ENCODE measurements at places on chromosomes 12 and 14. TPM values are rescaled to one million over a fixed set of nuclear protein-coding genes. Genes with fewer than 3 reads are reported as not detected.

GRCh38 chr12:117000316-117000715 is 89.6 kb downstream of the FBXW8 start:
- DNase-seq: no peak

GRCh38 chr12:42603246-42603990 is 13.9 kb upstream of the PRICKLE1 start:
- DNase-seq: no peak

DNA sequence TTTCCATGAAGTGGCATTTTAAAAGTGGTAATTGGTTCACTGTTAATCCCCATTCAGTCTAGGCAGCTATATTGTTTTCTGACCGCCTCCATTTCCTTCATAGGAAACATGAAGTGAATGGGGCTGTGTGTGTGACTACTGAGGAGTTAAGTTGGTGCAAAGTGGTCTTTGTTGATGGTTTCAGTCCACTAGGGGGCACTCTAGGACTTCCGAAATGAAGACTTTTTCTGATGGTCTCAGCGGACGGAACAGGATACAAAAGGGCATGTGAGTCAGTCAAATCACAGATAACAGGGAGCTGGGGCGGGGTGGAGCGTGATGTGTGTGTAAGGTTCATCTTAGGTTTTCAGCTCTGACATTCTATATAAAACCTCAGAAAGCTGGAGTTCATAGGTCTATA is 240.1 kb upstream of the OR4E1 start:
- DNase-seq: peak; percentile 31

DNA sequence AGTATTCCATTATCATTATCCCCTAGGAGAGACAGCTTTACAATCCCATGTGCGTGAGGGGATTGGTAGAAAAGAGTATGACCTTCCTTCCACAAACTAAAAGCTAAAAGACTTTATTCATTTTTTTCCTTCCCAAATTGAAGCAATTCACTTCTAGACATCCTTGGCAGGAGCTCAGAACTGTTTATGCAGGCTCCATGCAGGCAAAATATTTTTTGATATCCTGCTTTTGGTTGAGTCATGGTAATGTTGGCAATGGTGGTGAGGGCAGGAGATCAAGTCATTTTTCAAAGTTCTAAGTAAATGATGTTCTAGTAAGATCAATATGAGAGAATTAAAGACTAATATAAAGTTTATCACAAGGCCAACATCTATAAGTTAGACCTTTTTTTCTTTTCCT is 1.3 kb upstream of the PLEKHG7 start:
- no peak for DNase-seq

GRCh38 chr12:54463034-54463433 is 10.4 kb downstream of the GTSF1 start:
- peak; percentile 41 for DNase-seq

DNA sequence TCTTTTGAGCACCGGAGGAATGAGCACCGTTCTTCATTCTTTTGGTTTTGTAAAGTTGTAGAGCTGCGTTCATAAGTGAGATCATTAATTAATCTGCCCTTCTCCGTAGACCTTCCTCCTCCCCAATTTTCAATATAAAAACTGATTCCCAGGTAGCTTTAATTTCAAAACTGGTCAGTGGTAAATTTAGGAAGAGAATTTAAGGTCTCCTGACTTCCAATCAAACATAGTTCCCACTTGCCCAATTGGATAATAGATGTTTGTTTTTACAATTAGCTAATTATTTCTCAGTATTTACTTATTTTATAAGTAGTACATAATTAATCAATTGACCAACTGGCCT is 27.2 kb upstream of the YBX3 start:
- no peak for DNase-seq

Gene PDE6H
- not detected for total RNA-seq
